Ecto neural progenitor cell (in vitro differentiated cells): ENCODE measurements at places on chromosomes 7 and 10.

DNA sequence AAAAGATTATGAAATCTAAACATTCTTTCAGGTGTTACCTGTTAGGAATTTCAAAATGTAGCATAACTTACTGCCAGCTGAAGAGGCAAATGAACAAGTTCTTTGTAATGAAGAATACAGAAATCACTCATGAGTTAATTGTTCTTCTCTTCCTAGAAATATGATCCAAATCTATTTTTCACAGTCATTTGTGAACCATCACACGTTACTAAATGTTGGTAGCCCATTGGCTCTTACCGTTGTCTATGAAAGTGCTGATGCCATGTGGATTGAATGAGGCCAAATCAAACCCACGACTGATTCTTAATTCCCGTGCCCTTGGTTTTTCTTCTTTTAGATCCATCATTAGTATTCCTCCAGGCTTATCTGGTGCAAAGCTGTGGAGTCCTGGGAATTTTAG lies 15.9 kb upstream of the PON3 start:
- DNase-seq: no peak

DNA sequence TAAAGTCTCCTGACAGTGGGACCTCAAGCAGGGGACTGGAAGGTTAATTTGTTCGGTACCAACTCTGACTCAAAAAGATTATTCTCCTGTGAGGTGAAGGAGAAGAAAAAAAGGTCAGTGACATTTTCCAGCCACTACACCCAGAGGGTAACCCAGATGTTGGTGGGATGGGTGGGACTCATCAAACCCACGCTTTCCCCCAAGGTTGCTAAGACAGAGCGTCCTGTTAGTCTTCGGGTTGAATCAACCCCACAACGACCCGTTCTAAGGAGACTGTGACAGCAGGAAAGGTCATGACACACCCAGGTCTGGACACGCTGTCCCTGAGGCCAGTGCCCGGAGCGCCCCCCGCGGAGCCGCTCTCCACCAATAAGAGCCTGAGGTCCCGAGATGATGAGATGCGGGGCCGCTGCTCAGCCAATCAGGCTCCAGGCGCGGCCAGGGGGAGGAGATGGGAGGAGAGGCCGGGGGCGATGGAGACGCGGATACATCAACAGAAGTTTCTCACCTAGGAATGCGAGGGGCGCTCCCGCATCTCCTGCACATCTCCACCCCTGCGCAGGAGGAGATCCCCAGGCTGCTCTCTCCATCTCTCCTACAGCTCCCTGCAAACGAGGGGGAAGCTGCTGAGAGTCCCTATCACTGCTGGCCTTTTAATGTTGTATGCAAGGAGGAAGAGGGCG lies at the start of gene WNT16:
Gene WNT16 (plus strand): TSS at position 493 of the 683 bp plus-strand sequence. CDS start 293 bp downstream, outside the sequence.
- peak; percentile 83 for DNase-seq

- no peak for DNase-seq
Measured at GRCh38 chr7:90919816-90920215, 323.7 kb downstream of the CDK14 start.

GRCh38 chr10:46520941-46521340 lies 35.5 kb downstream of the GPRIN2 start:
- no peak for DNase-seq

DNA sequence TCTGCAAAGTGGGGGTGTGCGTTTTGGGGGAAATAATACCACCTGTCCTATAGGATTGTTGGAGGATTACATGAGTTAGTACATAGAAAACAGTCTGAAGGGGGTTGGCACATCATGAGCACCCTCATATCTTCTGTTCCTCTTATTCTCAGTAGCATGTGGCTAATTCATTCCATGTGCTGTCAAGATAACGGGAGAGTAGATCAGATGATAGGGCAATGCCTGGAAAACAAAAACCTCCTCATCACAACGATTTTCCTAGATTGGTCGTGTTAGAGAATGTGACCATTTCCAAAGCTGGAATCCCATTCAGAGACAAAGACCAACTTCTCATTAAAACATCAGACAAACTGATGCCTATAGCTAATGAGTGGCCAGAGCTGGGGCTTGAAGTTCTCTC lies 50.6 kb downstream of the FAM241B start:
- no peak for DNase-seq

- no peak for DNase-seq
Measured at GRCh38 chr10:119679480-119679829, 28.3 kb downstream of the BAG3 start.

DNA sequence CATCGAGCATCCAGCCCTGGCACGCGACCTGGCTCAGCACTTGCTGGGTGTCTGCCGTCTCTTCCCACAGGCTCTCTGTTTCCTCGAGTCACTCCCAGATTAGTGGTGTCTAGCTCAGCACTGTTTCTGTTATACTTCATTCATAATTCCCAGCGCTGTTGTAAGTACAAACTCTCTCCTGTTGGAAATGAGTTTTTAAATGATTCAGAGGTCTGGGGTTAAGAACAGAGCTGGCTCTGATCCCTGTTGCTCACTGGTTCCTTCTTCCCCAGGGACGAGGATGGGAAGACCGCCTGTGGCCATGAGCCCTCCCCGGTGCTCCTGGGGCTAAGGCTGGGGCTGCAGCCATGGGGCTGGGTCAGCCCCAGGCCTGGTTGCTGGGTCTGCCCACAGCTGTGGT lies 17.3 kb upstream of the C10orf95 start:
- DNase-seq: no peak

DNA sequence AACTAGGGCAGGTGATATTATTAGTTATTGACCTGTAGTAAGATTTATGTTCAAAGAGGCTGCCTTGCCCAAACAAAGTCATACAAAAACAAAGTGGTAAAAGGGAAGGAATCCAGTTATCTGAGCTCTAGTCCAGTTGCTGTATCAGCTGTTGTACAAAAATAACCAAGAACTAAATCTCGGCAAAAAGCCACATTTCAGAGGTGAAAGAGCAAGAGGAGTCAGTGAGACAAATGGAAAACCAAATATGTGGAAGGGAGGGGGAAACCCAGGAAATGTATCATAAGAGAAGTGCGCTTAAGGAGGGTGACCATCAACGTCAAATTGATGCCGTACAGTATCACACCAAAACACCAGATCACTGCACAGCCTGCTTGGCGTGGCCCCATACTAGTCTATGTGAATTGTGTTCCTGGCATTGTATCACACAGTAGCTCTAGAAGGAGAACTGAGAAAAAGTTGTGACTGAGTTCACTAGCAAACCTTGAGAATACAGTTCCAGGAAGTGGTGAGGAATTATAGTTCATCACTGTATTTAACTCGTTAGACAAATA lies 6.4 kb downstream of the AGBL3 start:
- DNase-seq: no peak

DNA sequence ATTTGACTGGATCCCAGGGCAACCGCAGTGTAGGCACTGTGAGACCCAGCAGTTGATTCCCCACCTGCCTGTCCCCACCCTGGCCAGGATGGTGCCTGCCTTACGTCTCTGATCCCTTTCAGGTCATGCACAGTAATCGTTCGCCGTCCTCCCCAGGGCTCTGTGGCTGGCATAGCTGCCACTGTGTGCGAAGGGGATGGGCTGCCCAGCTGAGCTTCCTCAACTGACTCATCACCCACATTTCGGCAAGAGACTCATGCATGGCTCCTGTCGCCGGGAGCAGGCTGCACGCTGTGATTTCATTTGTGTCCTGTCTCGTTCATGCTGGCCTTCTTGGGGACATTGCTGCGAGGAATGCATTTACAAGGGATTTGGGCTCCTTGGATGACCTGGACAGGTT lies 252.4 kb downstream of the KLF6 start:
- no peak for DNase-seq

DNA sequence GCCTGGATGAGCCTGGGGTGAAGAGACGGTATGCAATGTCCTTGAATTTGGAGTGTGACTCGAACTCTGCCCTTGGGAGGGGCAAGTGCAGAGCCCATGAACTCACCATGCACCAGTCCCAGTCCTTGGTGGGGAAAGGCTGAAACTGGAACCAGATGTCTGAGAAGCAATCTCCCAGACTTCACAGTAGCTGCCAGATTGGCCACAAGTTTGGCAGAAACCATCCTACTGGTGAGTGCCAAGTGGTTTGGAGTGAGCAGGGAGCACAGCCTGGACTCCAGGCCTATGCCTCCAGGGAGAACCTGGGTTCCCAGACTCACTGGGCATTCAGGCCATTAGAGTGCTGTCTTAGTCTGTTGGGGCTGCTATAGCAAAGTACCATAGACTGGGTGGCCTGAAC lies 99.6 kb upstream of the LYZL1 start:
- DNase-seq: no peak

DNA sequence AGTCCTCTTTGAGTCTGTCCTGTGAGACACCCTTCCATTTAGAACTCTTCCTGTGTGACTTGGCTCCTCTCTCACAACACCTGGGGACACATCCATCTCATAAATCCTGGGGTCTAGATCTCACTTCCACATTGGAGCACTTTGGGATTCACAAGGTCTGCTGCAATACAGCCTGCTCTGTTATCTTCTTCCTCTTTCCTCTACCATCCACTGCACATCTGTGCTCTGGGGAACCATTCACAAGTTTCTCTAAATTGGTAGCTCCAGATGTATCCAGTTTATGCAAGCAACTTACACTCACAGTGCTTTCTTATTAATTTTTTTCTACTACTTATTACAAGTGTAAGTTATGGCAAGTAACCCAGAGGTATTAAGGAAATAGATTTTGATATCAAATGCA lies 5.5 kb upstream of the FIGNL1 start:
- DNase-seq: no peak

DNA sequence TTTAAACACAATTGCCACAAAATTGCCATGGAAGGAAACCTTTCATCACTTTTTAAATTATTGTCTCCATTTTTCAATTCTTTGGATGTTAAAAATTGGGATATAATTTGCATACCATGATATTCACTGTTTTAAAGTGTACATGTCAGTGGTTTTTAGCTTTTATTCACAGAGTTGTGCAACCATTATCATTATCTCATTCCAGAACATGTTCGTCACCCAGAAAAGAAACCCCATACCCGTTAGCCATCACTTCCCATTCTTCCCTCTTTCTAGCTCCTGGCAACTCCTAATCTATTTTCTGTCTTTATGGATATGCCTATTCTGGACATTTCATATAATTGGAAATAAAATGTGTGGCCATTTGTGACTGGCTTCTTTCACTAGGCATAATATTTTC lies 260.3 kb upstream of the FERD3L start:
- DNase-seq: no peak

DNA sequence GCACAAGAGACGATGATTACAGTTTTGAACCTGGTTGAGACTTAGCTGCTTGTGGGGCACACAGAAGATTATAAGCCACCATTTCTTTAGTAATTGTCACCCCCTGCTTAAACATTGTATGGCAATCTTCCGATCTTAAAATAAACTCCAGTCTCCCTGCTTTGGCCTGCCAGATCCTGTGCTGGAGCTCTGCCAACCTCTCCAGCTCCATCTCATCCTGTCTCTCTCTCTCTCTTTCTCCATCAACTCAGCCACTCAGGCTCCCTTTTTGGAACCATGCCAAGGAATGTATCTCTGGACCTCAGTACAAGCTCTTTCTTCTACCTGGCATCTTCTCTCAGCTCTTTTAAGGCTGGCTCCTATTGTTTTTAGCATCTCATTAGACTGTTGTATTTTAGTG lies 1053.2 kb downstream of the REEP3 start:
- DNase-seq: no peak

GRCh38 chr7:7816816-7817536 lies 98.6 kb upstream of the RPA3 start:
- DNase-seq: no peak

- peak; percentile 75 for DNase-seq
Measured at GRCh38 chr7:153381275-153382040, 621.9 kb downstream of the ACTR3B start.

- no peak for DNase-seq
Measured at GRCh38 chr7:134378562-134378961, 61.8 kb upstream of the SLC35B4 start.

DNA sequence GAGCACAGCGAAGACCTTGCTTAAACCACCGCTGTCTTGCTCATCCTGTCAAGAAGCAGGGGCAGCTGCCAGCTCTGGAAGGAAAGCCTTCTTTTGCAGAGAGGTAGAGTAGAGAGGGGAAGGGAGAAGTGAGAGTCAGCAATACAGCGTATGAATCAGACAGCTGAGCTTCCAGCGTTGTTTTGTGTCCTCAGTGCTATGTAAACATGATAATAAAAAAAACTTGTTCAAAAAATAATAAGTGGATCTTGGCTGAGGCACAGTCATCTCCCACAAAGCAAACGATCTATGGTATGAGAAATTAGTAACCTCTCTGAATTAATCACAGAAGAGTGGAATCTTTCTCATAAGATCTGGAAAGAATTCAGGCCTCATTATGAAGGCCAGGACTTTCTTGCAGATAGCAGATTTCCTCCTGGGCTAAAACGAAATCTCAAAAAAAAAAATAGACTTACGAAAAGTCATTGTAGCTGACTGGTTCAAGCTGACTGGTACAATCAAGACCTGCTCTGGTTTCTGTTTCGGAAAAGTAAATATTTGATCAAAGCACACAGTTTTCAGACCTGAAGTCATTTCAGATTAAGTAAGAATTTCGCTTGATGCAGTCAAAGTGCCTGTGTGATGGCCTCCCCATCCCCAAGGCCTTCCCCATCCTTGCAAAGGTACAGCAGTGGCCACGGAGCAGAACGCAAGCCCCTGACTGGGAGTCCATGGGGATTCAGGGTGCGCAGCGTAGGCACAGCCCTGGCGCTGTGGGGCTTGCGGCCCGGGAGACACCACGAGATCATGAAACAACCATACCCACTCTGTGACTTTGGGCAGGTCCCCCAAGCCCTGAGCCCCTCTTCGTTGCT lies 29.4 kb downstream of the CHST15 start:
- DNase-seq: no peak

GRCh38 chr10:123642697-123643096 lies 23.5 kb upstream of the GPR26 start:
- peak; percentile 39 for DNase-seq

- DNase-seq: no peak
Measured at GRCh38 chr10:55852900-55853299, 508.2 kb downstream of the ZWINT start.

GRCh38 chr10:23158370-23158769 lies 33.7 kb upstream of the PTF1A start:
- peak; percentile 59 for DNase-seq

GRCh38 chr7:71896535-71896934 lies 515.6 kb downstream of the CALN1 start:
- no peak for DNase-seq

DNA sequence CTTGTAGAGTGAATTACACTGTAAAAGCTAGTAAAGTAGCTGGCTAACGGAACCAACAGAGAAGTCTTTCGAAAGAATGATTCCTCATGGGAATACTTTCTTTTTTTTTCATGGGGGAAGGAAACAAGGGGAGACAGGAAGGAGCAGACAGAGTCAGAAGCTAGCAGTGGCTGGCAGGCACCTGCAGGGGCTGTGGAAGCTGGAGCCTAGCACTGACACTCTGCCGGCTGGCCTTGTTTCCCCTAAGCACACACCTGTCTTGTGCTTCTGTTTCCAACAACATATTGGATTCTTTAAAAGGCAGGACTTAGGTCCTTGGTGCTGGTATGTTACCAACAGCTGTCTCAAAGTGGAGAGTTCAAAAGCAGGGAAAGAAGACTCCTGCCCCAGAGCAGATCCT lies 24.7 kb downstream of the NOD1 start:
- DNase-seq: no peak
